ENCODE measurements at places on chromosomes 16 and 17. TPM values are rescaled to one million over a fixed set of nuclear protein-coding genes. Genes with fewer than 3 reads are reported as not detected.

MAF gene
- total RNA-seq = 0.89 TPM

NETO2 gene
- total RNA-seq = 28.2 TPM

SLC16A6 gene
- total RNA-seq = 0.50 TPM

CAPNS2 gene
- not detected for total RNA-seq

VAMP2 gene
- 4.3 TPM for total RNA-seq

GSPT1 gene
- total RNA-seq = 58.1 TPM

PRRT2 gene
- 0.67 TPM for total RNA-seq

ZNF778 gene
- total RNA-seq = 1.3 TPM

SOX15 gene
- total RNA-seq = 2.4 TPM

MYH10 gene
- total RNA-seq = 61.7 TPM

NLRC5 gene
- 4.5 TPM for total RNA-seq

ASGR1 gene
- 1.2 TPM for total RNA-seq

CDT1 gene
- total RNA-seq = 67.1 TPM

CHST5 gene
- total RNA-seq = under 0.01 TPM

SPATA33 gene
- total RNA-seq = 5.1 TPM

IGF2BP1 gene
- 10.3 TPM for total RNA-seq

CARD14 gene
- total RNA-seq = under 0.01 TPM

OR3A2 gene
- total RNA-seq = not detected

RUNDC3A gene
- not detected for total RNA-seq

CSH1 gene
- total RNA-seq = not detected

Measured in bronchus fibroblast of lung (primary cell).